Fibroblast of skin of scalp (primary cell): ENCODE measurements at places on chromosomes 2 and 18.

DNA sequence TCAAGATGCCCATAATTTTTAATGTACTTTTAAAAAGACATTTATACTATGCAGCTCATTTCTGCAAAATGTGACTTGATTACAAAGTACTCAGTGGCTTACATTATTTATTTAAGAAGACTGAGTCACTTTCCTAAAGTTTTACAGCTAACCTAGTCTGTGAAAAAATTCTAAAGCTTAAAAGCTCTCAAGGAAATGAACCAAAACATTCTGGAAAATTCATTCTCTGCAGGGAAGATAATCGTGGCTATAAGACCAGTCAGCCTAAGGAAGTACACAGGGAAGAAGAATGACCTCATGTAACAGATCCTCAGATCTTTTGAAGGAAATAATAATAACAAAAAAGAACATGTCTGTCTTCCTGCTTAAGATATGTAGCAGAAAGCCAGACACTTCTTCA lies 232.1 kb upstream of the STK17B start:
- DNase-seq: peak; percentile 85

DNA sequence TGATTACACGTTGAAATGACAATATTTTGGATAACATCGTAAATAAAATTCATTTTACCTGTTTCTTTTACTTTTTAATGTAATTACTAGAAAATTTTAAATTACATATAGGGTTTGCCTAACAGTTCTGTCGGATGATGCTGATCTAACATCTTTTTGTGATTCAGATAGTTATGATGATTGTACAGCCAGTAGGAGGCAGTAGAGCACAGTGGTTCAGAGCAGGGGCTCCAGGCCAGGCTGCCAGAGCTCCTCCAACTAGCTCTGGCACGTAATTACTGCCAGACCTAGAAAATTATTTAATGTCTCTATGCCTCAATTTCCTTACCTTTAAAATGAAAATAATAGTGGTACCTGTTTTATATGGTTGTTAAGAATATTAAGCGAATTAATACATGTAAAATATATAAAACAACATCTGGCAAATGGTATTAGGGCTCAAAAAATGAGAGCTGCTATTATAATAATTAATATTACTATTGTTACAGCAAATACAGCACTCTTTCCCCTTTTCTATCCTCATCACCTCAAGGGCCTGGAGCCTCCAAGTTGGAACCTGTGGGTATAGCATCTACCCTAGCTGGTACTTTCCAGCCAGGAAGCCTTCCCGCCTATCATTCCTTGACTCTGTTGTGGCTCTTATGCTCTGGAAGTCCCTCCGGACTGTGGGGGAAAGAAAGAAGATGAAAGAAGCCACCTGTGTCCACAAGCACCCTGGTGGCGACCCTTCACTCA lies 47.7 kb upstream of the PLA2R1 start:
- peak; percentile 81 for DNase-seq

DNA sequence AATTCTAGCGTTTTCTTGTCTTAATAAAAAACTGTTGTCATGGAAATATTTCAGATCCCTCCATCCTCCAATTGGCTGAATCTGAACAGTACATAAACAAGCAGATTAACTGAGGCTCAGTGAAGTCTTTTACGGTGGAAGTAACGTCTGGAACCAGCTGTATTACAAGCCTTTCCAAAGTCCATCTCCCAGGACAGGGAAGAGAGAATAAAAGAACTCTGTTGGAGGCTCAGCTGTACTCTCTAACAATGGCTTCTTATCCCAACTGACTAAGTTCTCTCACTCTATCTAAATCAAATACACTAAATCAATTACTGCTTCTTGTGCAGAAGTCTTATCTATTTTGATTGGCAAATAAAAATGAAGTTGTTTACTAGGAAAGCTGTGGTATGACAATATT lies 19.9 kb upstream of the NEDD4L start:
- no peak for DNase-seq

DNA sequence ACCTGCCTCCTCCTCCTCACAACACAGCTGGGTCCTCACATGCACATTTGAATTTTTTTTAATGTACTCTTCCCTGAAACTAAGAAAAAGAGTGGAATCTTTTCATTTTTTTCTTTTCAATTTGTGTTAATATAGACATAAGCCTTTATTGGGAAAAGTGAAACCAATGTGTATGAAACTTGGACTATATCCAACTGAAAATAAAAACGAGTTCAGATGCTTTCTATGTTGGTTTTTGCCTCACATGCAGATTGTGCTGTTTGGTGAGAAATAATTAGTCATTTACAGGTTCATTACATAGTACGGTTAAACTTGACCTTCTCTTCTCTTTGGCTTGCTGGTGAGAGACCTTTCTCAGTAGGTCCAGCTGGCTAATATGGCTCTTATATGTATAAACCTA lies 515.2 kb upstream of the FANCL start:
- no peak for DNase-seq

DNA sequence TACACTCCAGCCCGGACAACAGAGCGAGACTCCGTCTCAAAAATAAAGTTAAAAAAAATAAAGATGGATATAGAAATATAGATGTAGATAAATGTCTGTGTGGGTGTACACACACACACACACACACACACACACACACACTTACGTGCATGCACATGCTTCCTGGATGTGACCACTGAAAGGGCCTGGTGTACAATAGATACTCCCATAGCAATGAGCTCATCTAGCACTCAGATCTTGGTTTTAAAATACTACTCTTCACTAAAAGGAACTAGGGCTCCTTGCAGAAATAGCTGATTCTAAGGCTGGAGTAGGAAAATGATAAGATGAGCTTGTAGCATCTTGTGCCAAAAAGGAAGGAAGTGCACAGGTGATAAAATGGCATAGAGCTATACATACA lies 39.1 kb downstream of the ROCK2 start:
- no peak for DNase-seq

DNA sequence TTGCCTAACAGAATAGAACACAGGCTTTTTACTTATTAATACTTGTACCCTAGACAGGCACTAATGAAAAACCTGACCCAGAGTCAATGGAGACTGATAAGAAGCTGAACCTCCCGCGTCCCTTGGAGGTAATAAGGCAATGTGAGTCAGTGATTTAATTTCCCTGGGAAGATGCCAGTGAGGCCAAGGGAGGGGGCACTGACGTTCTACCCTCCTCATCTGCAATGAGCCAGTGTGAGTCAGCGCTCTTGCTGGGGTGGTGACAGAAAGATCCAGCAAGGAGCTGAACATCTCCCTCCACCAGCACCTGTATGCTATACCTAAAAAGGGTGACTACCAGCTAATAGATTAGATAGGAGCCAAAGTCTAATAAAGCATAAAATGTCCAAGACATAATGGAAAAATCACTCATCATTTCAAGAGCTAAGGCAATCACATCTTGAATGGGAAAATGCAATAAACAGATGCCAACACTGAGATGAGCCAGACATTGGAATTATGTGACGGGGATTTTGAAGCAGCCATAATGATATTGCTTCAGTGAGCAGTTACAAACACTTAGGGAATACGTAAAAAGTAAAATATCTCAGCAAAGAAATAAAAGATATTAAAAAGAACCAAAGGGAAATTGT lies 116.9 kb downstream of the TPGS2 start:
- peak; percentile 59 for DNase-seq

DNA sequence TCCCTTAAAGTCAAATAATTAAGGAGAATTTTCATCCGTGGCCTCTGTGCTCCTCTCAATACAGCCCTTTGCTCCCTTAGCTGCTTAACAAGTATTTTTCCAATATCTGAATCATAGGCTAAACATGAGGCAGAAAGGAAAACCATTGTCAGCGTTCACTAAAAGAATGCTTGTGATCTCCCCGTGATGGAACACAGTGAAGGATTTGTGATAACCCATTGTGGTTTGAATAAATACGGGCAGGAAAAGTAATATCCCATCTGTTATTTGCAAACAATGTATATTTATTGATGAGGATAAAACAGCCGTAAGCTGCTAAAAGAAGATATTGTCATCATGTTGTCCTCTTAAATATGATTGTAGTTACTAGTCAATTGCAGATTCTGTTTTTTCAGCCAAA lies 258.1 kb downstream of the NAPG start:
- DNase-seq: no peak

- DNase-seq: peak; percentile 67
Observed at GRCh38 chr2:237968048-237968862, 1.4 kb downstream of the UBE2F start.
